Non-pigmented ciliary epithelial cell (primary cell): ENCODE measurements at places on chromosomes 4 and X.

DNA sequence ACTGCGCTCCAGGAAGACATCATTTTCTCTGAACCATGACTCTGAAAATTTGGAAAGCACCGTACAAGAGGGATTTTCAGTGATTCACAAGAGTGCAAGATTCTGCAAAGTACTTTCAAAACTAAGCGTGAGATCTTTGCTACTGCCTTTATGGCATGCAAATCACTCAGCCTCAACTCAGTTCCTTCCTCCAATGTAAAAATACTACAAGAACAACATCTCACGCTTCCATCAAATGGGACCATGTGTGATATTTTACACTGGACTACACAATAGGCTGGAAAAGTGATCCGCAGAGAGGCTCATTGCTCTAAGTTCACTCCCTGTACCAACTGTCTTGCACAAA is 674 bp upstream of the IL15 start:
- DNase-seq, result no peak

GRCh38 chr4:184473499-184474262 is 669 bp downstream of the IRF2 start:
- no peak for DNase-seq

- no peak for DNase-seq
Observed at GRCh38 chr4:10153161-10153560, 36.6 kb upstream of the WDR1 start.

- DNase-seq, result no peak
Observed at GRCh38 chr4:112156112-112156511, 10.9 kb downstream of the FAM241A start.
